ENCODE measurements at places on chromosomes 12 and 14.

- DNase-seq: no peak
These were observed 13.7 kb downstream of the ATG2B start for GRCh38 chr14:96349286-96350075.

DNA sequence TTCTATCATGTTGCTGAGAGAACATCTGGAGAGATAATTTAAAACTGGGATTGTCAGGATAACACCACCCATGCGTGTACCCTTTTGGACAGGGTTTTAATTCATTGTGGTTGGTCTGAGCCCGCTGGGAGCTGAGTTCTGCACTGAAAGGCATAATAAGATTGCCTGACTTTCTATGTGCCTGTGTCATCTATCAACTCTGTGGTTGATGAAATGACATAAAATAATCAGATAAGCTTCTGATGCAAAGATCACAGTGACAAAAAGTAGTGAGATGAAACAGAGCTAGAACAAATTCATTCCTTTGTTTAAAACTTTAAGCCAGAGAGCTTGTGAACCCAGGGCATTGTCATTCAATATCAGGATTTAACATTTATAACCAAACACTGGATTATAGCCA, 98.7 kb downstream of the BBS10 start:
- no peak for DNase-seq

GRCh38 chr12:98470469-98471082, 44.8 kb upstream of the TMPO start:
- no peak for DNase-seq

- no peak for DNase-seq
These were observed 6.3 kb downstream of the LRRC74A start for GRCh38 chr14:76832503-76832988.

Data from uterus (tissue), 4 donors.